ENCODE measurements at places on chromosomes 4 and X.

GRCh38 chrX:25131055-25131454 lies 115.3 kb upstream of the ARX start:
- DNase-seq: no peak

- no peak for DNase-seq
Measured at GRCh38 chr4:79233820-79234219, 92.0 kb downstream of the NAA11 start.

- DNase-seq: no peak
Measured at GRCh38 chr4:81883530-81884450, 412.1 kb upstream of the RASGEF1B start.

- DNase-seq: no peak
Measured at GRCh38 chrX:152202886-152203285, 64.5 kb upstream of the MAGEA10 start.

GRCh38 chr4:143281507-143282190 lies 55.0 kb upstream of the GAB1 start:
- DNase-seq: no peak

DNA sequence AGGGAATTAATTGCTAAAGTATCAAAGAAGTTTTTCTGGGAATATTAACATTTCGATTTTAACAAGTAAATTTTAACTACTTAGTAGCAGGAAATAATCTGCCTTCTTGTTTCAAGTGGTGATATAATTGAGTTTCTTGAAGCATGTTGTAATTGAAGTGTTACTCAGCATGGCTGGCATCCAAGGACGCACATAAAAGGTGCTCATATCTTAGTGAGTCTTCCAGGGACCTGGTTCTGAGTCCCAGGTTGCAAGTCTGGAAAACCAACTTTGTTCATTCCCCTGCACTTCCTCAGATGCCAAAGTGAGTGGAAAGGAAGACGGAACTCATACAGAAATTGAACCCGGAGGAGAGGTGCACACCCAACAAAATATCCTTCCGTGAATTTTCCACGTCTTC lies 399.6 kb downstream of the NLGN4X start:
- no peak for DNase-seq

- DNase-seq: no peak
Measured at GRCh38 chr4:6340446-6341015, 70.9 kb downstream of the WFS1 start.

DNA sequence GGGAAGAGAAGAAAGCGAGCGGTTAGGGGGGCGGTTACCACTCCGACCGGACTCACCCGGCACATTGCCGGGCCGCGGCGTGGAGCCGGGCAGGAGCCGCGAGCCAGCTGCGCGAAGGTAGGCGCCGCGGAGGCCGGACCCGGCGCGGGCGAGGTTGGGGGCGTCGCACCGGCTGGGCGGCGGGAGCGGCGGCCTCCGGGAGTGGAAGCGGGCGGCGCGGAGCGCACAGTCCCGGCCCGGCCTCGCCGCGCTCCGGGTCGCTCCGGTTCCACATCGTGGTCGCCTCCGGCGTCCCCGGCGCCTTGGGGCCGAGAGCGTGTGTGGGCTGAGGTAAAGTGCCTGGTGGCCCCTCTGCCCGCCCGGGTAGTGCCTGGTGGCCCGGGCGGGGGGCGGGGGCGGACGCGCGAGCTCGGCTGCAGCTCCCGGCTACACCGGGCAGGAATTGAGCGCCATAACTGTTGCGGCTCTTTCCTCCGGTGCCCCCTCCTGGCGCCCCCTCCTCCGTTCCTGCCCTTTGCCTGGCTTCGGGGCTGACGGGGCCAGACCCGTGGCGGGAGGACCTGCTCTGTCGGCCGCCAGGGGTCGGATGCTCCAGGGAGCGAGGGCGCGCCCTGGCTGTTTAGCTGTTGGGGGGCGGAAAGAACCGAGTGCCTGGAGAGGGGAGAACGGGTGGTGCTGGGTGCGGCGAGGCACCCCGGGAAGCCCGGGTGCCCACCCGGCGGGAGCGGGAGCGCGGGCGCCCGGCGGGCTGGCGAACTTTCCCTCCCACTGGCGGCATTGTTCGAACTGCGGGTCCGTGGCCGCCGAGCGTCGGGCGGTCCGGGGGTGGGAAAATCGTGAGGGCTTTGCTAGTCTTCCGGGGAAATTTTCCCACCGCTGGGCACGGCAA lies 626 bp downstream of the JADE3 start:
- DNase-seq: no peak

GRCh38 chr4:1345903-1346780 lies 866 bp upstream of the UVSSA start:
- peak; percentile 26 for DNase-seq

DNA sequence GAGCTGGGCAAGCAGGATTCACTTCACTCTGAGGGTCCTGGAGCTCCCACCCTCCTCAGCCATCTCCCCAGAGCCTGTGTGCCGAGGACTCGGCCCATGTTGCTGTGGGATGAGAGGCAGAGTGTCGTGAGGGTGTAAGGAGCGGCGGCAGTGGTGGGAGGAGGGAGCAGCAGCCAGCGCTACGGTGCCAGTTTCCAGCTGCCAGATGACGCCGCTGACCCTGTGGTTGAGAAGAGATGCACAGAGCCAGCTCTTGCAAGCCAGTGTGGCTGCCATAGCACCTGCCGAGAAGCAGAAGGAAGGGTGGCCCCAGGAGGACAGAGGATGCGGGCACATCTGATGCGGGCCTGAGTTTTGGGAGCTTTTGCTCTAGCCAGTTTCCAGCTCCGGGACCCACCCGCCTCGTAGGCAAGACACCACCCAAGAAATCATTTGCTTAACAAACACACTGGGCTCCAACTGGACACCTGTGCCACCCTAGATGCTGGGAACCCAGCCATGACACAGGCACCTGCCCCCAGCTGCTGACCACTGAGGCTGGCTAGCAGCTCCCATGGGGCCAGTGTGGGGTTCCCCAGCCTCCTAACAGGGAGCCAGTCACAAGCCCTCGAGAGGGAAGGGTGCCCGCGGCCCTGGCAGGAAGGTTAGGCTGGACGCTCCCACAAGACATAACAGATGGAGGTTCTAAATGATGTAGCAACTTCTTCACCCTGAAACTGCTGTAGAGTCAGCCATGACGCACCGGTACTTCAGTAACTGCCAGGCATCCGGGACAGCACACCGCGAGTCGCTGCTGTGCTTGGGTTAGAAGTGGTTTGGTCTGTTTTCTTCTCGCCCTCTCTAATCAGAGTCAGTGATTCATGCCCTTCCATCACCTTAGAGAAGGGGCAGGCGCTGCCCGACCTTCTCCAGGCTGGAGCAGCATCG lies 8.9 kb downstream of the MSANTD1 start:
- DNase-seq: no peak

GRCh38 chr4:180598281-180598680 lies 1644.9 kb upstream of the TENM3 start:
- DNase-seq: no peak

GRCh38 chr4:12458621-12459020 lies 1025.5 kb downstream of the RAB28 start:
- DNase-seq: no peak

DNA sequence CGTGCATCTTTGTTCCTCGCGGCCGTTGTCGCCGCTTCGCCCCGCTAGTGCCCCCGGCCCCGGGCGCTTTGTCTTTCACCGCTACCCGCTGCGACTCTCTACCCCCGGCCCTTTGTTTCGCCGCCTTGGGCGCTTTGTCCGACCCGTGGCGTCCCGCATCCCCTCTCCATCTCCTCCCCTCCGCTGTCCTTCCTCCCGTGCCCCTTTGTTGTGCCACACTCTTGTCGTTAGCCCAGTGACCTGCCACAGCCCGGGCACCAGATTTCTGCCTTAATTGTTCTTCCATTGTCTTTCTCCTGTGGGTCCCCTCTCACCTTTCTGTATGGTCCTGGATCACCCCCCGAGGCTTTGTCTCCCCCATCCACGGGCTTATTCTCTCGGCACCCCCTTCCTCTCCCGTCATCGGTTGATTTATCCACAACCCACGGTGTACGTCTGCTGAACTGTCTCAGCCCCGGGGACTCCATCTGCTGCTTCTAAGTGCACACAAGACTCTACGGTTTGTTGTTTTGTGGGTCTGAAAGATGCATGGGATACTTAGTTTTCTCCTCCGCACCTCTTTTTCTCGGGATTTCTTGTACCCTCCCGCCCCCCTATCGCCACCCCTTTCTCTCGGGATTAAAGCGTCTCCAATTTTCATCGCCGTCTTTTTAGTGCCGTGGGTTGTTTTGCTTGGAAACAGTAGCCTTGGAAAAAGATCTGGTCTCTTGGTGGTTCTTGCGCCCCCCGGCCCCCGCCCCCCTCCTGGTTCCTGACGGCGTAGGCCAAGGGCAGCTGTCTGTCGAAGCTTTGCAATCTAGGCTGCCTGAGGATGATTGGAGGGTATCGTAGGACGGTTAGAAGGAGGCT lies 783 bp downstream of the RBPJ start:
- DNase-seq: peak; percentile 13

DNA sequence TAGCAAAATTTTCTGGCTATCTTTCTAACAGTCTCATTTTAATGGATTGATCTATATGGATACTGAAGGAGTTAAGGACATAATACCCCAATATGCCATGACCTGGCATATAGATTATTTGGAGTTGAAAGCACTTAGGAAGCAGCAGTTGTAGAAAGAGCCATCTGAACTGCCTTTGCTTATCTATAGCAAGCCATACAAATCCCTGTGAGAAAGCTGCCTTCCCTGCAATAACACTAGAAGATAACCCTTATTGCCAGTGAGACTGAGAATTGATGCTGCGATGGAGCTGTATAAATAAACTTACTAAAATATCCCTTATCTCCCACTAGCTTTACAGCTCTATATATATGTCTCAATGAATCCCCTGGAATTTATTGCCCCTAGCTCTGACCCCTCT lies 346.3 kb downstream of the TECRL start:
- DNase-seq: no peak

DNA sequence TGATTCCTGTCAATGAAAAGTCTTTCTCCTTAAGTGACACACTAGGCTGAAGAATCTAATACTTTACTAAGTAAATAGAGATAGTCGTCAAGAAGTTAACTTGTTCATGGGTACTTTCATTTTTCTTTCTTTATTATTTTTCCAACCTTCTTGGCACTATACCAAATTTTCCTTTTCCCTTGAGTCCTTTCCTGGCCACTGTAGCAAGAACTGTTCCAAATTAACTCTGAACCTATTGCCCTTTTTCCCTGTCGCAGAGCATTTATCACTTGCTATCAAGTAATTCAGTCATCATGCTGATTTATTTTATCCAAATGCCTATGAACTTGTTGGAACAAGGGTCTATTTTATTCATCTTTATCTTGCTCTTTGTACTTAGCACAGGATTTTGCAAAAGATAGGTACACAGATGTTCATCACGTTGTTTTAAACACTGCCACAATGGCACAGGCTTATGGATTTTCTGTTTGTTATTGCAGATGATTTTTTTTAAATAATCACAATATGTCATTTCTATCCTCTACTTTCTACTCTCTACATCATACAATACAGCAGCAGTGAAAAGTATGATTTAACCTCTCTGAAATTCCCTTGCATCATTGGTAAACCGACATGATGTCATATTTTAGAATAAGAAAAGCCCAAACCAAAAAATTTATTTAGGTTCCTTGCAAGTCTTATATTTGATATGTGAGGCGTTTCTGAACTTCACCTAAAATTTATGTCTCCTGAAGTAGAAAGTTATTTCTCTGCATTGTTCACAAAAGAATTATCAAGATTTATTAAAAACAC lies 2352.3 kb downstream of the PCDH7 start:
- DNase-seq: no peak

- no peak for DNase-seq
Measured at GRCh38 chr4:15737255-15737654, 34.4 kb downstream of the BST1 start.

- no peak for DNase-seq
Measured at GRCh38 chr4:94278781-94279180, 63.9 kb downstream of the HPGDS start.

- no peak for DNase-seq
Measured at GRCh38 chrX:2632533-2633504, 58.3 kb upstream of the CD99 start.

- DNase-seq: no peak
Measured at GRCh38 chrX:127190381-127190780, 370.9 kb downstream of the PRR32 start.

DNA sequence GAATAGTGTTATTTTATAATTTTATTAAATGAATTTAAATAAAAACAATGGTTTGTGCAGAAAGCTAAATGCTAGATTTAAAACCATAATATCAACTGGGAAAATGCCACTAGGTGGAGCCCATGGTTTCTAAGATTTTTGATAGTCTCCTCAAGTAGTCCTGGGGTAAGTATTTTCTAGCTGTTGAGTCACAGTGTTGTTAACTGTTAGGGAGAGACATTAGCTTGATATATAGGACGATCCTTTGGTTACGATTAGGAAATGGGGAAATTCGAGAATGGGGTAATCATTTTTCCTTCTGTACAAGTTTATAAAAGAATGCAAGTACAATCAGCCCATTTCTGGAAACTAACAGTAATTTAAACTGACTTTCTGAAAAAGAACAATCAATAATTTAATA lies 378.4 kb downstream of the ANKRD50 start:
- no peak for DNase-seq

DNA sequence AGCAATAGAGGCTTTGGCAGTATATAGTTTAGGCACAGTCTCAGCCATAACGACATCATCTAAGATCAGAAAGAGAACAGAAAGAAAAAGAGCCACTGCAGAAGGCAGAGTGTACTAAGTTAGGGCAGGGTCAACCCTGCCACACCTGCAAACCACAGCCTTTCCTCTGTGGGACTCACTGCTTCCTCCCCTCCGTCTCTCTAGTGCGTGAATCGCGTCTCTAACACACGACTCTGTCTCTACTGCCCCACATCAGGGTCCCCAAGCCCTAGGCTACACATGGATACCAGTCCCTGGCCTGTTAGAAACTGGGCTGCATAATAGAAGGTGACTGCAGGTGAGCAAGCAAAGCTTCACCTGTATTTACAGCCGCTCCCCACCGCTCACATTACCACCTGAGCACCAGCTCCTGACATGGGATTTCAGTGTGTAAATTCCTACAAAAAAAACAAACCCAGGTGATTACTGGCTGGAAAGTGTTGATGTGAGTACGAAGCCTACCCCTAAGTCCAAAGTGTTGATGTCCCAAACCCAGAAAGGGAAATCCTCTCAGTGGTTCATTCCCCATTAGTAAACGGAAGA lies 128.9 kb downstream of the PRKX start:
- DNase-seq: no peak

DNA sequence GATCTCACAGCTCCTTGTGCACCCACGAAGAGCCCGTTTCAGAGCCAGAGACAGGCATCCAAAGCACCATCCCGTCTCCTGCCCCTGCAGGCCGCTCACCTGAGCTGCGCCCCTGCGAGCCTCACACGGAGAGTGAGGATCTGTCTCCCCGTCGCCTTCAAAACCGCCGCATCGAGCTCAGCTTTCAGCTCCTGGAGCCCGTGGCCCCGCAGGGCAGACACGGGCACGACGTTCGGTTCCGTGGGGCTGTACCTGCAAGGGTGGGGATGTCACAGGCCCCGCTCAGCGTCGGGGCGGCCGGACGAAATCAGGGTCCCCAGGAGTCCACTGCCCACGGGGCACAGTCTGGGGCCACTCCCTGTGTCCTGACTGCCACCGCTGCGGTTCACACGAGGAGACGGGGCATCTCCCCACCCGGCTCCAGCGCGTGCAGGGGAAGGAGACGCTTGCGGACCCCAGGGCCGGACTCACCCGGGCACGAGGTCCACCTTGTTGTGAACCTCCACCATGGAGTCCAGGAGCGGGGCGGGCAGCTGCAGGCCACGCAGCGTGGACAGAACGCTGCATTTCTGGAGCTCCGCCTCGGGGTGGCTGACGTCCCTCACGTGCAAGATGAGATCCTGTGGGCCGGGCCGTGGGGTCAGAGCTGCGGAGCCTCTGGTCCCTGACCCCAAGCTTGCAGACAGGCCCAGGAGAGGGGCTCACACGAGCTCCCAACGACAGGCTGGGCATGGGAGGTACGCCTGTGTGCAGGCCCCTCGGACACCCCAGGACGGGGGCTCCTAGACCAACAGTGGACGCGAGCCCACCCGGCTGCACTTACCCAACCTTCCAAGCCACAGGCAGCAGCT lies 11.1 kb downstream of the GTPBP6 start:
- DNase-seq: no peak

Data from stimulated activated CD4-positive, alpha-beta T cell treated with anti-CD3 and anti-CD28 coated beads, Interleukin-2, amount 100 ng/mL, for 4 hours (primary cell).